Left lung (tissue), 14 donors: ENCODE measurements at places on chromosomes 2 and 18. TPM values are rescaled to one million over a fixed set of nuclear protein-coding genes. Genes with fewer than 3 reads are reported as not detected.

GRCh38 chr2:218063896-218064295 is 5.2 kb upstream of the RUFY4 start:
- H3K36me3 ChIP-seq = no peaks in the 10 kb centered on the region
- no peak overlapping the region for H3K4me3 ChIP-seq
- H3K4me1 ChIP-seq = no peaks in the 10 kb centered on the region
- peaks cover 17% of the 10 kb centered on the region for H3K27me3 ChIP-seq

- H3K4me1 ChIP-seq = no peaks in the 10 kb centered on the region
- no peak for DNase-seq
- no peaks in the 10 kb centered on the region for H3K27me3 ChIP-seq
- no peak overlapping the region for H3K27ac ChIP-seq
- H3K36me3 ChIP-seq = no peaks in the 10 kb centered on the region
Measured at GRCh38 chr18:77866351-77866750, 616.7 kb downstream of the GALR1 start.

GRCh38 chr2:3128786-3129185 is 248.8 kb downstream of the EIPR1 start:
- DNase-seq = no peak
- no peaks in the 10 kb centered on the region for H3K36me3 ChIP-seq
- H3K4me1 ChIP-seq = no peaks in the 10 kb centered on the region
- H3K27ac ChIP-seq = no peak overlapping the region
- no peaks in the 10 kb centered on the region for H3K27me3 ChIP-seq

GRCh38 chr18:63867368-63868125 is 20.0 kb upstream of the SERPINB2 start:
- H3K36me3 ChIP-seq = no peaks in the 10 kb centered on the region
- no peak overlapping the region for H3K27ac ChIP-seq
- H3K4me3 ChIP-seq = no peak overlapping the region
- no peak for DNase-seq

- no peaks in the 10 kb centered on the region for H3K27me3 ChIP-seq
- no peak overlapping the region for H3K4me3 ChIP-seq
- H3K4me1 ChIP-seq = no peaks in the 10 kb centered on the region
Measured at GRCh38 chr2:231940795-231941194, 14.6 kb upstream of the NPPC start.

GRCh38 chr2:101657787-101658186 is 39.7 kb upstream of the MAP4K4 start:
- no peak overlapping the region for H3K27ac ChIP-seq
- no peak for DNase-seq
- H3K4me1 ChIP-seq = no peaks in the 10 kb centered on the region
- no peaks in the 10 kb centered on the region for H3K36me3 ChIP-seq
- no peak overlapping the region for H3K4me3 ChIP-seq
- no peaks in the 10 kb centered on the region for H3K27me3 ChIP-seq

Gene CFAP65
- not detected for total RNA-seq
